ENCODE measurements at places on chromosomes 5 and 9. TPM values are rescaled to one million over a fixed set of nuclear protein-coding genes. Genes with fewer than 3 reads are reported as not detected.
A peak's percentile ranks its signal among the peaks of the same experiment; 100 is the strongest.

GRCh38 chr9:15304632-15305031, 2.4 kb downstream of the TTC39B start:
- no peak for DNase-seq

GRCh38 chr9:135700525-135700924, 1.2 kb upstream of the SOHLH1 start:
- DNase-seq, result no peak

- no peak for DNase-seq
Measured at GRCh38 chr9:79268806-79269205, 303.0 kb upstream of the TLE4 start.

GRCh38 chr5:65718576-65719310, 3.2 kb downstream of the SGTB start:
- DNase-seq, result peak; percentile 78

GRCh38 chr9:95001720-95002119, 275.2 kb downstream of the AOPEP start:
- no peak for DNase-seq

DNA sequence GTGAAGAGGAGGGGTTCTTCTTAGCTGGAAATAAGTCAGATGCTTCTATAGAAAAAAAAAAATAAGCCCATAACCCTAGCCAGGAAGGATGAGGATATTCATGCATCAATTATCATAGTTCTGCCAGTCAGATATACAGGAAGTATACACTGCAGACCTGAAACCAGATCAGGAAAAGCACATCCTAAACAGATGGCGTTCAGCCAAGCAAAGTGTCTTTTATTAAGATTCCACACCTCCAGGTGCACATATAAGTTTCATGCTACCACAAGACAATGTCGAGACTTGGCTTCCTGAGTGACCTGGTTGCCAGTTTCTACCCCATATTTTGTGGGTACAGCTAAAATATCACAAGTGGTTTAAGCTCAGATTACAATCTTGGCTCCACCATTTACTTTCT, 108.3 kb downstream of the CETN3 start:
- no peak for DNase-seq

- DNase-seq, result peak; percentile 6
Measured at GRCh38 chr5:112977440-112977861, 853 bp downstream of the DCP2 start.

The GRXCR2 gene
- total RNA-seq, result not detected

DNA sequence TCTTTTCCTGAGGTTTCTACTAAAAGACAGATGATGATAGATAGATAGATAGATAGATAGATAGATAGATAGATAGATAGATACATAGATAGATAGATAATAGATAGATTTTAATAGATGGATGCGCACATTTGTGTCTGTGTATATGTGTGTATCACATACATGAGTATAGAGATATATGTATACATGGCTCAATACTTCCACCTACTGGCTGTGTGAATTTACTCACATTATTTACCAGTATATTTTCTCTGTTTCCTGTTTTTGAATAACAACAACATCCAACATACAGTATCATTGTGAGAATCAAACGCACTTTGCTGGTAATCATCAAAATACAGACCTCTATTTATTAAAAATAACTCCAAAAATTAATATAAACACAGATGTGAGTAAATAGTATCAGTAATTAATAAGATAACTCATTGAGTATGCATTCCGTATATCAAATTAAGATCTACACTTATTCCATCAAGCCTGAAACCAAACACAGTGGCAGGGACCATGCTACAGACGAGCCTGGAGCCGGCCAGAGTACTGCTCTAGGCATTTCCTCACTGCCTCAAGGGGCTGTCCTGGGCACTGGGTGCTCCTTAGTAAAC, 338.0 kb downstream of the SEMA5A start:
- peak; percentile 17 for DNase-seq

The BTNL8 gene
- total RNA-seq, result not detected

- no peak for DNase-seq
Measured at GRCh38 chr5:130666462-130666861, 498.6 kb downstream of the HINT1 start.

DNA sequence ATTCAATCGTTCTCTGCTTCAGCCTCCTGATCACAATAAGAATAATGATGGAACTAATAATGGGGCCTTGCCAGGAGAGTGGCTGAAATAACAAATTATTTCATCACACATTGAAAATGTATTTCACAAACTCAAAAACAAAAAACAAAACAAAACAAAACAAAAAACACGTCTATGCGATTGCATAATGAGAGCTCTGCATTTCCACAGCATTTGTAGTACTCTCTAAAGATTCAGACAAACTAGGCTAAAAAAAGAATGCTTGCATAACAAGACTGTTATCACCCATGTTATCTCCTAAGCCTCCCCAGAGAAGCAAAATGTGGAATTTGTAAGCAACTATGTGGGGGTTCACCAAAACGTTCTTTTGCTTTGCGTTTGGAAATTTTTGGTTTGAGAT, 48.1 kb downstream of the PRELID2 start:
- no peak for DNase-seq

GRCh38 chr9:88258601-88259000, 120.3 kb upstream of the SPATA31C2 start:
- DNase-seq, result peak; percentile 71

DNA sequence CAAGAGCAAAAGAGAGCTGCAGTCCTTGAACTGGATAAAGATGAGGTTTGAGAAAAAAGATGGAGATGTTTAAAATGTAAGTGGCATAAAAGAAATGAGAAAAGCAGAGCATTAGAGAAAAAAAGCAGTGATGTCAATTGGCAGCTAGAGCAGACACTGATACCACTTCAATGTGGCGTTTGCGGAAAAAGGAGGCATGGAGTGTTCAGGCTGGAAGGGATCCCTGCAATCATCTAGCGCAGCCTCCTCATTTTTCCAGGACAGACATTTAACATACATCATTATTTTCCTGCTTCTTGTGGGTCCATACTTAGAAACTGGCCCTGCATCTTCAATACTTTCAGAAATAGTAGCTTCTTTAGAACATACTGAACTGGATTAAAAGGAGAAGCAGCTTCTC, 563.8 kb downstream of the PTPRD start:
- DNase-seq, result no peak

- no peak for DNase-seq
Measured at GRCh38 chr9:136616948-136617695, 45.6 kb upstream of the EGFL7 start.

DNA sequence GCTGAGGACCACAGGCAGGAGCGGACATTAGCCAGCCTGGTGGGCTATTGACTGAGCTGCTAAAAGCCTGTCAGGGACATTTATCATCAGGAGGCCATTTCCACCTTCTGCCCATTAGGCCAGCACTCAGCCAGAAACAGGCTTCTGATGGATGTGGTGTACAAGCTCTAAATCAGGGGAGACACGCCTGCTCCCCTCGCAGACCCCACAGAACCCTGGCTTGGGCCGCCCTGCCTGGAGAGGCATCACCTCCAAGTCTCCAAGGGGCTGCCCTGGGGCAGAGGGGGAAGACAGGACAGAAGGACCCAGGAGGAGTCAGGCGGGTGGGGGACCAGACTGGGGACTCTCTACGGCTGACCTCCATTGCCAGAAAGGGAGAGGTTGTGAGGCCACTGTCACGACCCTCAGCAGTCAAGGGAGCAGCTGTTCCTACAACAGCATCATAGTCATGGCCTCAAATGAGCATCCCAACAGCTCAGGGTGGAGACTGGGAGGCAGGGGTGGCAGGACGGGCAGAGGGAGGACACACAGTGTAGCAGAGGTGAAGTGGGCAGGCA, 24.0 kb upstream of the TRIM14 start:
- DNase-seq, result peak; percentile 35

The PTGES gene
- total RNA-seq, result 1.5 TPM

DNA sequence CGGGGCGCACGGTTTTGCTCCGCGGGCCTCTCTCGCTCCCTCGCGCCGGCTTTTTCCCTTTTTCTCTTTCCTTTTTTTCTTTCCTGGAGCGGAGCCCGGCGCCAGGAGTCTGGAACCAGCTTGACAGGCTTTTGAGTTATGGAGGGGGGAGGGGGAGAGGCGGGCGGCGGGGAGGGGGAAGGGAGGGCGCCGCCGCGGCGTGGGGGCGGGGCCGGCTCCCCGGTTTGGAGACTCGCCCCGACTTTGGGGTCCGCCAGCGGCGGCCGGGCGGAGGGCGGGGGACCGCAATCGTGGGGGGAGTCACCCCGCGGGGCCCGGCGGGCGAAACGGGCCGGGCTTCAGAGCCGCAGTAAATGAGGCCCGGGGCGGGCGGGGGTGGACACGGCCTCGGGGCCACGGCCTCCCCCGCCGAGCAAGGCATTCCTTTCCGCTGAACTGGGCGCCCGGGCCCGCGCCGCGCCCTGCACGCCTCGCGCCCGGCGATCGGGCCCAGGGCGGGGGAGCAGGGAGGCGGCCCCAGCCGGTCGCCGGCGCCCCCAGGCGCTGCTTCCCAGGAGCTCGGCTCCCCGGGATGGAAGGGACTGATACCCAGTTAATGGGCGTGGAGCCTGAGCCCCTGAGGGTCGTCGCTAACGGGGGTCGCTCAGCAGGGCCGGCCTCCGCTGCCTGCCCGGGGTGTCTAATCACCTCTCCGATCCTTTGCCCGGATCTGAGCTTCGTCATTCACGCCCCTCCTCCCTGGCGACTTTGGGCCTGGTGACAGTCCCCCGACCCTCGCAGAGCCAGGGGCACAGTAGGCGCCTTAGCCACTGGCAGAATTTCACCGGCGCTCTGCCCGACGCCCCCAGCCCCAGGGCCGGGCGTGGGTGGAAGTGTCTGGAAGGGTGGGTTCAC, 138.1 kb downstream of the C9orf50 start:
- peak; percentile 88 for DNase-seq

DNA sequence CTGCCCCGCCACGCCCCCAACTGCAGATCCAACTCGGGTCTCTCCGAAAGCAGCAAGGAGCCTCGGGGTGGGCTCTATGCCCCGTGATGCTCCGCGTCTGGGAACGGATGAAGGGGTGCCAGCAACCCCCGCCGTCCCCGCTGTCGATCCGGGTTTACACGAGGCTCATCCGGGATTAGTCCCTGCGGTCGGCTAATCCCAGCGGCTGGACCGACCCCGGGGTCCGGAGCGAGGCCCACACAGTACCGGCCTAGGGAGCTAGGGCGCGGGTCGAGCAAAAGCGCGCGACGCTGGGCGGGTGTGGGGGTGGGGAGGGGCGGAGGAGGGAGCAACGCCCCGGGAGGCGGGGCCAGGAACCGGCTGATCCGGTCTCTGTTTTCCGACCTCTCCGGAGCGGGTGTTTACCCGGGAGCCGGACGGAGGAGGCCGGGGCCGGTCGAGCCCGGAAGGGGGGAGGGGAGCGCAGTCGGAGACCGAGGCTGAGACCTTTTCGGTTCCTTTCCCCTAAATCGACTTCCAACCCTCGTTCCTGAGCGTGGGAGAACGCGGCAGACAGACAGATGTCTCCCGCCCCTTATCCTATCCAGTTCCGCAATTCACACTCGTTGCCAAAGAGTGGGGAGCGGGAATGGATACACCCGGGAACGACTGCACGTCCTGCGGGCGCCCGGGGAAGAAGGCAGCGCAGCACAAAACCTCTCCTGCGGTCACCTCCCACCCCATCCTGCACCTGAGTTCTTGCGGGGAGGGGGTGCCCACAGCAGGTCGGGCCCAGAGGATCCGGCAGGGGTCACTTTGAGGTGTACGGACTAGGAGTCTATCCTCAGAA, 28.6 kb downstream of the PCDH1 start:
- DNase-seq, result peak; percentile 86

DNA sequence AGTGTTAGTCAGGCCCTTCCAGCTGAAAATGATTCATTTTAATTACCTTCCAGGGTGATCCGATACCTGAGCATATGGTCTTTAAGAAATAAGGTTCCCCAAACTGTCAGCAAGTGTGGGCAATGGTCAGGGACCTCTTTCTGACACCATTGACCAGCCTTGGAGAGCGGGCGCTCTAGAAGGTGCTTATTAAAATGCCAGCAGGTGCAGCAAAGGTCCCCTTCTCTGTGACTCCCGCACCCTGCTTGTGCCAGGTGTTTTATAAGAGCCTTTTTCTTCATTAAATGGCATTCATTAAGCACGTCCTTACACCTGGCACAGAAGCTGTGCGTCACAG, 85.3 kb downstream of the MVB12B start:
- no peak for DNase-seq

The SNCB gene
- total RNA-seq, result 25.6 TPM

The PRR16 gene
- total RNA-seq, result 1.6 TPM

DNA sequence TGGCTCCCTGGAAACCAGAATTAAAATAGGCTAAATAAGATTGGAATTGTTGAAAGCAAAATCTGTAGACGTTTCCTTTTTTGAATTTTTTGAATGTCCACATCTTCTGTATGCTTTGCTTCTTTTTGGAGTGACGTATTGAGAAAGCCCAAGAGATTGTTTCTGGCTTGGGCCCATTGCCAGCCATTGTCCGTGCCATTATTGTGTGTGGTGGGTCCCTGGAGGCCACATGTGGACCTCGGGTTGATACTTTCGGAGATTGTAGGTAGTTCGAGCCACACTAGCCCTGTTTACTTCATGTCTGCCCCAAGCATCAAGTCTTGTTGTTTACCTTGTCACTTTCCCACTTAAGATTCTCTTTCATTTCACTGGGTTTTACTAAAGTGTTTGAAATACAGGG, 106.0 kb downstream of the PALM2AKAP2 start:
- no peak for DNase-seq

GRCh38 chr5:3605298-3606010, 9.8 kb downstream of the IRX1 start:
- DNase-seq, result no peak

The LHX6 gene
- total RNA-seq, result 1.5 TPM

GRCh38 chr5:149886692-149887470, 57.7 kb downstream of the PDE6A start:
- no peak for DNase-seq

DNA sequence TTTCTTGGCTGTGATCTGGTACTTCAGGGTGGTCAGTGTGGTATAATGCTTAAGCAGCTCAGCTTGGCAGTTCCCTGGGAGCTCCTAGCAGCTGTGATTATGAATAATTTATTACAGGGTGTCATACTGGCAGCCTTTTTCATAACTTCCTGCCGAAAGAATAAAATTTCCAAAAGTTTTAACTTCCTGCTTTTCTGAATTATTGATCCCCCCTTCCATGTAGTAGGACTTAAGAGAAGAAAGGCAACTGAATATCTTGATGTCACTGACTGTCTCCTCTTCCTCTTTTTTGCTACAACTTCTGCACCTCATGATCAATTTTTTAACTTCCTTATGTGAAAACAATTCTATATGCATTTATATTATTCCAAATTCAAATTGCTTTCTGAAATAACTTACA, 74.3 kb upstream of the SPEF2 start:
- no peak for DNase-seq

GRCh38 chr5:73265641-73266040, 92.6 kb downstream of the TMEM174 start:
- DNase-seq, result peak; percentile 66

The INSL4 gene
- not detected for total RNA-seq

GRCh38 chr5:61245936-61246335, 83.7 kb upstream of the SMIM15 start:
- peak; percentile 15 for DNase-seq

The ANKRD55 gene
- total RNA-seq, result 6.2 TPM

Measured in cerebellum (tissue), 4 donors.